Stimulated activated CD4-positive, alpha-beta T cell treated with anti-CD3 and anti-CD28 coated beads, Interleukin-12 subunit alpha, Interleukin-12 subunit beta, amount 100 ng/mL, for 4 hours (primary cell): ENCODE measurements at places on chromosomes 2 and 18.

GRCh38 chr2:169343202-169343601 lies 19.1 kb downstream of the LRP2 start:
- no peak for DNase-seq

- no peak for DNase-seq
Observed at GRCh38 chr18:21257386-21257785, 15.4 kb downstream of the GREB1L start.

DNA sequence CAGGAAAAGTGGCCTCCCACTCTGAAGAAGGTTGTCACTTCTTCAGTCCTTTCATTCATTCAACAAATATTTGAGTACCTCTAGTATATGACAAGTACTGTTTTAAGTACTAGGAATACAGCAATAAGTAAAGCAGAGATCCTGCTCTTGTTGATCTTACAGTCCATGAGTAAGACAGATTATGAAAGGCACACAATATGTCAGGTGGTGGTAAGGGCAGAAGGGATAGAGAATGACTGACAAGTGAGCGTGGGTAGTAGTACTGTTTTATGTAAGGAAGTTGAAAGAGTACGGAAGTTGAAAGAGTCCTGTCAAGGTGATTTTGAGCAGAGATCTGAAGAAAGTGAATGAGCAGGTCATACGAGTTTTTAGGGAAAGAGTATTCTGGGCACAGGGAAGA lies 111.3 kb downstream of the GALNT1 start:
- DNase-seq, result no peak

DNA sequence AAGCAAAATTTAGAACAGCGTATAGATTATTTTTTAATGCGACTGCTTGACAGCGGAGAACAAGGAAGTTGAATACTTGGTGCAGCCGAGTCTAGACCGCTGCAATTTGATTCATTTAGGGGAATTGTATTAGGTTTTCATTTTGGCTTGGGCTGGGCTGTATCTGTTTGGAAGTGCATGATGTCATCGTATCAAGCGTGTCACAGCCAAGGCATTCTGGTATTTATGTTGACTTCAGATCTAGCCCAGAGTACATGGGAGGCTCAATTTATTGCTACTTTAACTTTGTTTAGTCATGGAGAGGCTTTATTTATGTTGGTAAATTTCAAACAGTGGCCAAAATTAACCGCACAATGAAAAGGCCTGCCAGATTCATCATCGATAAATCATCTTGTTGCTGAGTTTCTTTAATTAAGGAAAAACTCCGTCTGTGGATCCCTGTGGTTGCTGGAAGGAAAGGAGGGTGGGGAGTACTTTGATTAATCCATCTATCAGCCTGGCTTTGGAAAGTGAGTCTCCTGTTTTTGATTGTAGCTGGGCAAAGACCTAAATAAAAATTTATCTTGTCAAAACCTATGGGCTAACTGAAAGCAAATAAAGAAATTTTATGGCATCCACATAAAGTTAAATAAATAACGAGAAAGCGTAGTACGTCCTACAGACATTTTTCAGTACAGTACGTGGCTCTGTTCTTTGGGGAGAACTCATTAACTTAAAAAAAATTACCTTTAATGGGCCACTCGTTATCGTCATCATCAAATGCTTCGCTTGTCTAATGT lies 230.4 kb upstream of the SPRED2 start:
- DNase-seq, result no peak

DNA sequence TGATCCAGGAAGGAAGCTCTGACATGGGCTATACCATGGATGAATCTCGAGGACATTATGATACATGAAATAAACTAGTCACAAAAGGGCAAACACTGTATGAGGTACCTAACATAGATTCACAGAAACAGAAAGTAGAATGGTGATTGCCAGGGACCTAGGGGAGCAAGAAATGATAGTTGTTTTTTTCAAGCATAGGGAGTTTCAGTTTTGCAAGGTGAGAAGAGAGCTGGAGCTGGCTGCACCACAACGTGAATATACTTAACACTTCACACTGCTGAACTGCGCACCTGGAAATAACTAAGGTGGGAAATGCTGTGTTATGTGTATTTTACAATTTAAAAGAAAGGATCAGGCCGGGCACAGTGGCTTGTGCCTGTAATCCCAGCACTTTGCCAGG lies 13.2 kb upstream of the AGAP1 start:
- no peak for DNase-seq

DNA sequence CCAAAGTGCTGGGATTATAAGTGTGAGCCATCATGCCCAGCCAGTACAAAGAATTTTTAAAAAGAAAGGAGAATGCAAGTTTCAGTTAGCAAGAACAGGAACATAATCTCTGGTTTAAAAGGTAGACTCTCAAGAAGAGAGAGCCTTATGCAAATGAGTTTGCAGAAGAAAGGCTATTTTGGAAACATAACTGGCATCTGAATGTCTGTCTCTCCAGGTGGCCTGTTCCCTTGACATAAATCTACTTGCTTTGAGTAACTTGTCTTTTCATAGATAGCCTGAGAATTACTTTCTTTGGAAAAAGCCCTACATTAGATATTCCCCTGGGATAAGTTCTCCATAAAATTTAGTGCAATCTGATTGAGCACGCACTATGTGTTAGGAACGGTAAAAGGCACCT lies 109.6 kb downstream of the ICOS start:
- no peak for DNase-seq

DNA sequence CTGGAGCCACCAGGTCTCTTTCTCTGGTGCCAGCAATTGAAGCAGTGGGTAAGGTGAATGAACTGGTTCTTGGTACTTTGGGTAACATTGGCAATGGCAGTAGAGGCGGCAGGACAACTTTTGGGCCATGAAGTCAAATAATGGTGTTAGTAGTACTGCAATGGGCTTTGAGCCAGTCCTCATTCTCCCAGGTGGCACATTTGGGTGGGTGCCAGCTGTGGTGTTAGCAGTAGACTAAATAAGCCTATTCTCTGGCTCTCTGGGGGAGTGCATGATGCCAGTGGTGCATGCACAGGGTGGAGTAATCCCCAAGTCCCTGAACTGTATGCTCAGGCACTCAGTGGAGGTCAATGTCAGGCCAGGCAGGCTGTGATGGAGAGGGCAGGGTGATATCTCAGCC lies 120.2 kb upstream of the LRRTM4 start:
- DNase-seq, result no peak

DNA sequence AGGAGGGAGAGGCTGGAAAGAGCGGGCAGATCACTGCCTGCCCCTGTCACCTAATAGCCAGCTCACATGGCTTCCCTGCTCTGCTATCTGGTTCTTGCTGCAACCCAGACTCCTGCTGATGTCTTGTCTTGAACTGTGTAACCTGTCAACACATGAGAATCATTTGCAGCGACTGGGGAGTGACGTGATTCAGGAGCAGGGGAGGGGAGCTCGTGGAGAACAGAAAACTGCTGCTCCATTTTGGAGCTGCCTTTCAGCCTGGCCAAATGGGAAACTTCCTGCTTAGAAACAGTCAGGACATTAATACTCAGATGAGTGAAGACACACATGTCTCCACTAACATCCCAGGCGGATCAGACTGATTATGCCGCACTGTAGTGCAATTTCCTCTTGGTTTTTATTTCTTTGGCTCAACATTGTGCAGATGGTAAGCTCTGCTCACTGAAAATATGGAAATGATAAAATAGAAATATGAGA lies 38.1 kb downstream of the RPL37A start:
- DNase-seq, result no peak

DNA sequence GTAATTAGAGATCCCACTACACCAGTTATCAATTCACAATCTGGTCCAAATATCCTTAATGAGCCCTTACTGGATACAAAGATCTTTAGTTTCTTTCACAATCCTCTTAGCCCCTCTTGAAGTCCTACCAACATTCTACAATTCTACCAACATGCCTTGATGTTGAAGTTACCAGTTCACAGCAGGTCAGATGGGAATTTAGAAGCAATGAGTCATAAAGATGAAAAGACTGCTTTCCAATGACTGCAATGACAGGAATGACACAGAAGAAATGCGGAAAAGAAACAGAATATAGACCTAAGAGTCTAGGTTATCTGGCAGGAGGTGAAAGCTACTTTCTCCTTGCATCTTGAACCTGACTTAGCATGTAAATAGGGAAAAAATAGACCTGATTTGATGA lies 24.5 kb downstream of the RTTN start:
- DNase-seq, result no peak

GRCh38 chr2:187453078-187453641 lies 5.1 kb upstream of the CALCRL start:
- no peak for DNase-seq

DNA sequence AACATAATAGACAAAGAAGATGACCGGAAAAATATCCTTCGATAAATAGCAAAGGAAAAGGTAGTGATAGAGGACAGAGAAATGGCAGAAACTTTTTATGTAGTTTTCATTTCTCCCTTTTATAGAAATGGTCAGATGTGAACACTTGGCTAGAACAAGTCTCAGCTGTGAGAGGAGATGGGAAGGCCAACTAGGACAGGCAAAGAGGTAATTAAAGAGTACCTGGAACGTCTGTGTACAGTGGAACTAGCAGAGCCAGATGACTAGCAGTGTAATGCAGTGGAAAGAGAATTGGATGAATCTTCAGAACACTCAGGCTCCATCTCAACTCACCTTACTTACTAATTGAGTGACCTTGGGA lies 69.2 kb downstream of the NABP1 start:
- no peak for DNase-seq

DNA sequence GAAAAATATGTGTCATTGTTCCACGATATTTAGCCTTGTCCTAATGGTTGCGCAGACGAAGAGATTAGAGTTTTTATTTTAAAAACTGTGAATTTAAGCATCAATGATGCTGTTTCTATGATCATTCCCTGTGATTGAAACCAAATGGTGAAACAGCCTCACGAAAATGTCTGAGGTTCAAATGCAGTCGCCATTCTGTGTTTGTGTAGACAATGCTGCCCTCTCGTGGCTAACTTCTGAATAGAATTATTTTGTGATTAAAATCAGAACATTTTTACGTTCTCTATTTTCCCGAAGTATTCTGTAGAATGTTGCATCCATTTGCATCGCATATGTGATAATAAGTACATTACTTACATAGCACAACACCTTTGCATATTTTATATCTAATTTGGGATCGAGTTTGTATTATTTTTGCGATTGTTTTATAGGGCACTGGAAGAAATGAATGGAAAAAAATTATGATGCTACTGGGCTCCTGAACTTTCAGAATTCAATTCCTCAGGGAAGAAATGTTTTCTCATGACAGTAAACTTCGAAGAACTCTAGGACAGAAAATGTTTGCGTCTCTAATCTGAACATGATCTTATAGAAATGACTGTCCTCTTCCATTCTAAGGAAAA lies 54.8 kb upstream of the CREB1 start:
- DNase-seq, result peak; percentile 17

- DNase-seq, result no peak
Observed at GRCh38 chr2:39778233-39778632, 825 bp downstream of the THUMPD2 start.

DNA sequence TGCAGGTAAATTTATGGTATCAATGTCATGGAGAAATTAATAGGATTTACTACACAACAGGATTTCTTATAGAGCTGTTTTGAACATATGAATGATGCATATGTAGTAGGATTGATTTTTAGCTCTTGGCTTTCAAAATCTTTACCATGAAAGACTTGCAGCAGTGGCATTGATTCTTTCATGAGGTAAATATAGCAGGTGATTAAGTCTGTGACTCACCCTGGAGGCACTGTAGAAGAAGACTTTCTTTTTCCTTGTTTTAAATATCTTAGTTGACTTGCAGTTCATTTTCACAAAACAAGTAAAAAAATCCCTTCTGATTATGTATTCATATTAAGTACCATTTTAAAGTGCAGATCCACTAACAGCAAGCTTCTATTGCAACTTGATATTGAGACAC lies 463.0 kb downstream of the FBXO15 start:
- DNase-seq, result no peak
